Aorta (tissue), 5 donors: ENCODE measurements at places on chromosomes 3 and 15. TPM values are rescaled to one million over a fixed set of nuclear protein-coding genes. Genes with fewer than 3 reads are reported as not detected.

PRR20G gene
- total RNA-seq, result not detected

DNA sequence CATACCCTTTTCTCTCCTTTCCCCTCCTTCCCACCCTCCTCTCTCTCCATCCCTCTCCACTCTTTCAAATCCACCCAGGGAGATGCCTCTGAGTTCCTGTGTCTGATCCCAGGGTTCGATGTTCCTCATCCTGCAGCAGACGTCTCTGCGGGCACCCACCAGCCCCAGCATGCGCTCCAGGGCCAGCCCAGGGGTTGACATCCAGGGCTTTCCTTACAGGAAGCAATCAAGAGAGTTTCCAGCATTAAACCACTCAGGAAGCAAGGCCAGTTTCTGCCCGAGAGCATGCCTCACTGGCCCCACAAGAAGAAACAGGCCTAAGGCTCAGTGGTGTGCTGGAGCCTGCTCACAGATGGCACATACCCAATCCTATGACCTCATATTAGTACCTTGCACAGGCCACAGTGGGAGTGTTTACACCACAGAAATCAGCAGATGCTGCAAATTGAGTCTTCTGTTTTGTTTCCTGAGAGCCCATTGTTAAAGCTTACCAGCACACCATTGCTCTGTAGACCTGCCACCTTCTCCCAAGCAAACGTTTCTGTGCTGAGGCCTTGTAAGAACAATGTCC, 13.2 kb downstream of the SLC6A1 start:
- DNase-seq, result no peak

CNBP gene
- total RNA-seq, result 306 TPM

DNA sequence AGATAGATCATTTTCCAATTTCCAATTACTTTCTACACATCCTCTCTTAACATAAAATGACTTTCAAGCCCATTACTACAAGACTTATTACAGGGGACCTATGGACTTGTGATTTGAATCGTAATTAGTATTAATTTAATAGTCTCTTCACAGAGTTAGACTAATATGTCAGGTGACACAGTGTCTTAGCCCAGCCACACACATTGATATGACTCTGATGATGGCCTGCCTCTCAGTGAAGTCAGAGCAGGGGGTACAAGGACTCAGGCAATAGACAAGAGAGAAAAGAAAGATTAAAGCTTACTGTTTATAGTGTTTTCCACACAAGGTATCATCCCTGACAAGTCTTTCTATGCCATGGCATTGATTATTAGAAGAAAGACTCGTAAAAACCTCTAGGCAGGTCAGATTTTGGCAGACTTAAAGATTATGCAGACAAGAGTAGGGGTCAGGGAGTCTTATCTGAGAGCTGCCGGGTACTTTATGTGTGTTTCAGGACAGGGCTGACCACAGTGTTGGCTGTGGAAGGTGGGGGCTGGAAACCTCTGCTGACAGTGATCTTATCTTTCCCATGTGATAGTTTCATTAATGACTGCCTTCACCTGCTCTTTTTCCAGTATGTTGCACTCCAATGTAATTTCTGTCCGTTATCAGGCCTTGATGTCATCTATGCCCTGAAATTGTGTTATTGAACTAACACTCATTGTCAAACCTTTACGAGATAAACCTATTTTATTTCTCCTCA, 50.1 kb downstream of the B3GALNT1 start:
- no peak for DNase-seq
